ENCODE measurements at places on chromosomes 5 and 9.

DNA sequence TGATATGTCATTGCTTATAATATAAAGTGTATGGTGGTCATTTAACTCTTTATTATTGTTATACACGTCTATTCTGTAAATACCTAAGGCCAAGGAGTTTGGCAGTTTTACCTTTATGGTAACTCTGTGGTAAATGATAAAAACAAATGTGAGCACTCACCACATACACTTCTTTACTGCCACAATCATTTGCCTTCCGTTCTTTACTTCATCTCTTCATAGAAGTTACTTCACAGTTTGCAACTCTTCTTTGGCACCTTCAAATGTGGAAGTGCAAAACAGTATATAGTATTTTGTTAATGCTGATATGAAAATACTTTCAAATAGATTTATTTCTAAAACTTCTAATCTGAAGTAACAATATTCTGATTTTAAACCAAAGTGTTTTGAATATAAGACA lies 4.4 kb upstream of the MEF2C start:
- no peak for DNase-seq

GRCh38 chr5:133456933-133457402 lies 155.4 kb downstream of the FSTL4 start:
- no peak for DNase-seq

GRCh38 chr5:24510523-24510988 lies 134.2 kb downstream of the CDH10 start:
- DNase-seq: no peak

- DNase-seq: no peak
These were observed 1862.0 kb upstream of the ACO1 start for GRCh38 chr9:30522486-30522885.

GRCh38 chr5:36383942-36384341 lies 82.2 kb upstream of the RANBP3L start:
- no peak for DNase-seq

DNA sequence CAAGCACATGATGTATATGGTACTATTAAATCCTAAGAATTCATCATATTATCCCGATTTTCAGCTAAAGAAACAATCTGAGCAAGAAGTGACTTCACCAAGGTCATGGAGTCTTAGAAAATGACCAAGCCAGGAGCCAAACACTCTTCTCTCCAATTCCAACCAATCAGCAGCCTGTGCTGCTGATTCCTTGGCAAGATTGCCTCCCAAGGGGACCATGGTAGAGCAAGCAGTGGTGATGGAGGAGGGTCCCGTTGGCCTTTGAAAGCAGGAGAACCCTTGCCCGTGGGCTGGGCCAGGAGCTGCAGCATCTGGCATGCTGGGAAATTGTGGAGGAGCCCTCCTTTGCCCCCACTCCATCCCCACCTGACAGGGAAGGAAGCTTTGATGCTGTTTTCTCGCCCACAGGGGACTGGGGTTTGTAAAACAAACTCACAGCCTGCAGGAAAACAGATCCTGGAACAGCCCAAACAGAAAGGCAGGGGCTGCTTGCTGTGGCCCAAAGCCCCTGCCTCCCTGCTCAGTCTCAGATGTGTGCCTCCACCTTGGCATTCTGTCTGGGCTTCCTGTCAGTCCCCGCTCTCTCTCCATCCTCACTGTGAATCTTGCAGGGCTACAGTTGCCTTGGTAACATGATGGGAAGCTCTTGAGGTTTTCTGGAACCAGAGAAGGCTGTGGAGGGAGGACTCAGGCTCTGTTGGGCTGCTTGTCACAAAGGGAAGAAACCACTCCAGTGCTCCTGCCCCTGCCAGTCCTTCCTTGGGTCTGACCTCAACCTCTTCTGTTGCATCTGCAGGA lies 70.8 kb upstream of the HSPA9 start:
- no peak for DNase-seq

- no peak for DNase-seq
These were observed 58.6 kb downstream of the SLC22A5 start for GRCh38 chr5:132428147-132428482.

GRCh38 chr5:149834246-149834855 lies 104.2 kb downstream of the PPARGC1B start:
- peak; percentile 57 for DNase-seq

- no peak for DNase-seq
These were observed 343.5 kb downstream of the PLK2 start for GRCh38 chr5:58116346-58116745.

DNA sequence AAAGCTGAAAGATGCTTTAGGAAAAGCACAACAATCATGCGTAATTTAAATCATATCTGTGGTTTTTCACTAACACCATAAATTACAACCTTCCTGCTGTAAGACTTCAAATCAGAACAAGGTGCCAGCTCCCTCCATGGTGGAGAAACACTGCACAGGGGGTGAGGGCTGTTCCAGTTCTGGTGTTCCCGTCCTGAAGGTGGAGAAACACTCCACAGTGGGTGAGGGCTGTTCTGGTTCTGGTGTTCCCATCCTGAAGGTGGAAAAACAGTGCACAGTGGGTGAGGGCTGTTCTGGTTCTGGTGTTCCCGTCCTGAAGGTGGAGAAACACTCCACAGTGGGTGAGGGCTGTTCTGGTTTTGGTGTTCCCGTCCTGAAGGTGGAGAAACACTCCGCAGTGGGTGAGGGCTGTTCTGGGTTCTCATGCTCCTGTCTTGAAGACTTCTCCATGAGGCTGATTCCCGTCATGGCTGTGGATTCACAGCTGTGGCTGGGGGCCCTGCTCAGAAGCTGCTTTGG lies 12.9 kb downstream of the PLEKHG4B start:
- no peak for DNase-seq

Measured in CD4-positive, alpha-beta T cell treated with Interleukin-15 for 4 hours (primary cell).